ENCODE measurements at places on chromosomes 3 and 15.

GRCh38 chr15:80834402-80834801 is 55.2 kb downstream of the CEMIP start:
- no peak for DNase-seq

GRCh38 chr3:110456438-110457138 is 615.0 kb upstream of the NECTIN3 start:
- no peak for DNase-seq

GRCh38 chr15:76904461-76905012 is 603 bp downstream of the SCAPER start:
- peak; percentile 1 for DNase-seq

- DNase-seq = no peak
These were observed 59.4 kb downstream of the MCTP2 start for GRCh38 chr15:94290730-94291129.

- DNase-seq = peak; percentile 27
These were observed 57.2 kb downstream of the KIF9 start for GRCh38 chr3:47225310-47225906.

DNA sequence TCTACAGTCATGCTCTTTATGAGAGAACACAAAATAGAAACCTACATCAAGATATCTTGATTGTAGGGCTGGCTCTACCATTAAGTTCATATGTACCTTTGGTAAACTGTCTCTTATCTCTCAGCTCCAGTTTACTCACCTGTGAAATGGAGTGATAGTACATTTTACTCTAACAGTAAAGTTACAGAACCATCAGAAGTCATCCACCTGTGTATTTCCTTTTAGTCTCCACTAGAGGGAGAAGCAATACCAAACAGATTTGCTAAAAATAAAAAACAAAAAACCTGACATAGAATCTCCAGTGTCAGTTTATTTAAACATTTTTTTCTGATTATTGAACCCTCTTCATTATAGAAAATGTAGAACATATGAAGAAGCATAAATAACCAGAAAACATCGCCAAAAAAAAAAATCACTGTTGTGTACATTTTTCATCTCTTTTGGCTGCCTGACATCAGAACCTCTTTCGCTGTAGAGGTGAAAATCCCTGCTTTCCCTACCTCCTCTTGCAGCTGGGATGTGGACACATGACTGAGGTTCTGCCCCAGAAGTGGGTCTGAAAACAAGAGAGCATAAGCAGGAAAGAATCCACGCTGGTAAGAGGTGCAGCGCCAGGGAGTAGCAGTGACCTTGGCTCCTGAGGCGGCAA is 48.7 kb upstream of the WDR72 start:
- DNase-seq = no peak

DNA sequence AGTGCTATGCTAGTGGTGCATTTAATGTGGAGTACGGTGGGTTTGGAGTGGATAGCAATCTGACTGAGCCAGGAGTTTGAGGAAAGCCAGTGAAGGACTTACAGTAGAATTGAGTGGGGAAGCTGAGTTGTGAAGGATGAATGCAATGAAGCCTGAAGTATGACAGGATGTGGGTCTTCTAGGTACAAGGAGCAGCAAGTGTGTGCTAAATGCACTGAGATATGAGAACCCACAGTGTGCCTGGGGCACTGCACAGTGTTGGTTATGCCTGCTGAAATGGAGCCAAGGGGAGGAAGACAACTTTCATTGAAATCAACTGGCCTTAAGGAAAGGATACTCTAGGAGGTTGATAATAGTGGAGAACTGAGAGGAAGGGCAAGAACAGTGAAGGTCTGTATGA is 105.5 kb upstream of the MRPL3 start:
- DNase-seq = no peak

GRCh38 chr3:32026593-32026992 is 45.0 kb downstream of the ZNF860 start:
- DNase-seq = no peak

DNA sequence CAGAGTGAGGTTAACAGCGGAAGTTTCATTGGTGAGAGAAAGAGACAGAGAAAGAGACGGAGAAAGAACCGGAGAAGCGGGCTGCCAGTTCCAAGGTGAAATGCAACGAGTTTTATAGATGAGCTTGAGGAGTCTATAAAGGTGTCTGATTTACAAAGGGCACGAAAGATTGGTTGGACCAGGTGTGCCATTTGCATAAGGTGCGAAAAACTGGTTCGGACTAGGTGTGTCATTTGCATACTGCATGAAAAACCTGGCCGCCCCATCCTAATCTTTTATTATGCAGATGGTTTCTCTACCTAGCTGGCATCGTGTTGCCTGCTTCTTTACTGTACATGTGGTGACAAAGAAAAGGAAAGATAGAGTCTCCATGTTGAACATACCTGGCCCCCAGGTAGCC is 253.8 kb upstream of the IGF1R start:
- no peak for DNase-seq

GRCh38 chr15:73053398-73053723 is 1.1 kb downstream of the NEO1 start:
- DNase-seq = no peak

- DNase-seq = no peak
These were observed 19.2 kb downstream of the EID1 start for GRCh38 chr15:48896869-48897814.

- DNase-seq = no peak
These were observed 110.2 kb upstream of the EPHA3 start for GRCh38 chr3:88997260-88997659.

DNA sequence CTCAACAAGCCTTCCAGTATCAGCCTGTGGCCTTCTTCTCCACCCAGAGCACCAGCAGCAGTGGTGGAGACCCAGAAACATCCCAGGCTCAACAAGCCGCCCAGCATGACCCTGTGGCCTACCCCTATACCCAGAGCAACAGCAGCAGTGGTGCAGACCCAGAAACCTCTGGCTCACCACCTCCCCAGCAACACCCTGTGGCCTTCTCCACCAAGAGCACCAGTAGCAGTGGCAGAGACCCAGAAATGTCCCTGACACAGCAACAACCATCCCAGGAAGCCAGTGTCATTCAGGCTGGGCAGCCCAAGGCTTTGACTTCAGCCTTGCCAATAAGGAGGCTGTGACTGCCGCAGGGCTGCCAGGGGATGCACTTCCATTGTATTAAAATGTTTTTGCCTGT is 16.3 kb upstream of the EMC3 start:
- no peak for DNase-seq

GRCh38 chr15:60737217-60737616 is 258.3 kb upstream of the ICE2 start:
- DNase-seq = no peak

- no peak for DNase-seq
These were observed 45.0 kb downstream of the SLC12A6 start for GRCh38 chr15:34292621-34293020.

- DNase-seq = no peak
These were observed 282.7 kb downstream of the CNTN3 start for GRCh38 chr3:74331711-74332110.

- DNase-seq = no peak
These were observed 18.1 kb upstream of the LEKR1 start for GRCh38 chr3:156808025-156808424.

DNA sequence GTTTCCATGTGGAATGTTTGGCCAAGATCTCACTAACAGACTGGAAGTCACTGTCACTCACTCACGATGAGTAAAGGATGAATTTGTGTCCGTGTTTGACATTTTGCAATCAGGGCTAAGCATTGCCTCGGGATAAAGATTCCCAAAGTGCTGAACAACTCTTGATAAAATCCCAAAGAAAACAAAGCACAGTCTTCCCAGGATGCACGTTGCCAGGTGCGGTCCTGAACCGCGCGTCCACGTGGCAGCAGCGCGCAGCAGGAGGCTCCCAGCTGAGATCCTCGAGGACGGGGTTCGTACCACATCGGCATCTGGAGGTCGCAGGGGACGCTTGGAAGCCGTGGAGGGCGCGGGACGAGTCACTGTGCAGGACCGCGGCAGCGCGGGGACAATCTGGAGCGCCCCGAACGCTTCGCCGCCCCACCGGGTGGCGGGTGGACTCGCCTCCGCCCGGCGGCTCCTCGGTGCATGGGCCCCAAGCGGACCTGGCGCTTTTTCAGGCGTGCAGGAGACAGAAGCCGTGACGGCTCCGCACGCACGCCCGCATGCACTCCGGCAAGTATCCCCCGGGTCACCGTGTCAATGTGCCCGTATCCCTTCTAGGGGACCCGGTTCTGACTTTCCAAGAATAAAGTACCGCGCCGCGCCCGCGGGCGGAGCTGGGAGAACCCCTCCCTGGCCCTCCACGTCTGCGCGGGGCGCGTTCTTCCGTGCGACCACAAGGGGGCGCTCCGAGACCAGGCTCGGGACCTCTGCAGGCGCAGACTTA is 17.7 kb downstream of the CPN2 start:
- peak; percentile 64 for DNase-seq

GRCh38 chr3:118803096-118803476 is 231.6 kb downstream of the IGSF11 start:
- no peak for DNase-seq
